ENCODE measurements at places on chromosomes 5 and 9. TPM values are rescaled to one million over a fixed set of nuclear protein-coding genes. Genes with fewer than 3 reads are reported as not detected.

The ZNF883 gene
- 3.1 TPM for polyA plus RNA-seq

The MBLAC2 gene
- 3.0 TPM for polyA plus RNA-seq

The NIPAL4 gene
- 0.07 TPM for polyA plus RNA-seq

The IL13 gene
- not detected for polyA plus RNA-seq

The CSF1R gene
- 0.15 TPM for polyA plus RNA-seq

The ACTBL2 gene
- polyA plus RNA-seq: 0.03 TPM

DNA sequence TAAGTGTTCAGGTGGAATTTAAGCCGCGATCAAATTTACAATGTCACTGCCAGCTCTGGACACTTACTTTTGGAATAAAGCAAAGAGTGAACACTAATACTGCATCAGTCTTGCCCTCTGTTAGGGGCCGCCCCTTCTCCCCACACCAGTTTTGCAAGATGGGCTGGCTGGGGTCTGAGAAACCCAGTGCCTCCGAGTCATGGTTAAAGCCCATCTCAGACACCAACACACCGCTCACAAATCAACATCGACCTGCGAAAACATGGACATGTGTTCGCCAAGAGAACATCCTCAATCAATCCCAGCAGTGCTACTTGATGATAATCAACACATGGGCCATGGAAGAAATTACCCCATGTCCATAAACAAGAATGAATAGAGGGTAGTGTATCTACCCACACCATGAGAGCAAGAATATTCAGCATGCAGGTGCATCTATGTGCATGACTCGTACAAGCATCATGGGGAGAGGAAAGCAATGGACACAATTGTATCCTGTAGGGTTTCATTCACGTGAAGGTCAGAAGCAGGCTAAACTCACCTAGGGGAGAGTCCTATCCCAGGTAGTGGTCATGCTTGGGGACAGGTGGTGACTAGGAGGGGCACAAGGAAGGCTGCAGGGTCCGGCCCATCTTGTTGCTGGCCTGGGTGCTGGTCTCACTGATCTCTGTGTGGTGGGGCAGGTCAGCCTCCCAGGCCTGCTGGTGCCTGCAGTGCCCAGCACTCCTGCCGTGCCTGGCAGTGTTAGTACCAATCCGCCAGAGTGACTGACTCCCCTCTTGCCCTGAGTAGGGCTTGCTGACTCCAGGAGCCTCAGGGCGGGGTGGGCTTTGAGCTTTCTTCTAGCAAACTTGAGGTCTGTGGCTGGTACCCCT is 5.0 kb downstream of the S1PR3 start:
- no peak overlapping the region for H3K4me3 ChIP-seq
- DNase-seq: no peak
- peaks cover 22% of the 10 kb centered on the region for H3K4me1 ChIP-seq
- H3K27me3 ChIP-seq: no peaks in the 10 kb centered on the region
- no peak overlapping the region for H3K27ac ChIP-seq
- H3K36me3 ChIP-seq: peaks cover 1% of the 10 kb centered on the region

- H3K27ac ChIP-seq: no peak overlapping the region
- no peaks in the 10 kb centered on the region for H3K27me3 ChIP-seq
- no peak overlapping the region for H3K4me3 ChIP-seq
- no peak for DNase-seq
Measured at GRCh38 chr5:32498484-32498883, 53.9 kb upstream of the ZFR start.

- peaks cover 2% of the 10 kb centered on the region for H3K36me3 ChIP-seq
- no peak overlapping the region for H3K27ac ChIP-seq
- DNase-seq: no peak
- H3K4me3 ChIP-seq: no peak overlapping the region
- peaks cover 4% of the 10 kb centered on the region for H3K4me1 ChIP-seq
- peaks cover 10% of the 10 kb centered on the region for H3K27me3 ChIP-seq
Measured at GRCh38 chr9:136793086-136793946, 2.2 kb downstream of the TMEM141 start.

- H3K36me3 ChIP-seq: no peaks in the 10 kb centered on the region
- DNase-seq: peak; percentile 46
- H3K27ac ChIP-seq: no peak overlapping the region
Measured at GRCh38 chr5:180618829-180619562, 27.7 kb upstream of the SCGB3A1 start.

- H3K36me3 ChIP-seq: no peaks in the 10 kb centered on the region
- H3K27ac ChIP-seq: no peak overlapping the region
- H3K4me3 ChIP-seq: no peak overlapping the region
- no peak for DNase-seq
Measured at GRCh38 chr9:133945314-133945975, 46.7 kb downstream of the VAV2 start.

DNA sequence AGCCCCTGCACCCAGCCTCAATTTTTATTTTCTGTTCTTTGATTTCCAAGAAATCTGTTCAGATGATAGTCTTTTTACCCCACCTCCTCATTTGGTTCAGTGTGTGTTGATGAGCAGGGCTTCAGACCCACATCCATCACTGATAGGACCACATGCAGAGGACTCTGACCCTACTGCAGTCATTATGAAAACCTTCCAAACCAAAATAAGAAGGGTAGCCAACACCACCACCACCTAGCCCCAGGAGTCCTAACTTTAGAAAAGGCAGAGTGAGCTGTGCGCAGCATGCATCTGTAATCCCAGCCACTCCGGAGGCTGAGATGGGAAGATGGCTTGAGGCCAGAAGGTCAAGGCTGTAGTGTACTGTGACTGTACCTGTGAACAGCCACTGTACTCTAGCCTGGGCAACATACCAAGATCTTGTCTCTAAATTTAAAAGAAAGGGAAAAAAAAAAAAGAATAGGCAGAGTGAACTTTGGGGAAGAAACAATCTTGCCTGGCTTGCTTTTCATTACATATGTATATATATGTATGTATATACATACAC is 13.0 kb downstream of the CDKN2AIPNL start:
- no peak for DNase-seq
- H3K4me1 ChIP-seq: no peaks in the 10 kb centered on the region
- no peaks in the 10 kb centered on the region for H3K27me3 ChIP-seq
- H3K27ac ChIP-seq: no peak overlapping the region

- no peaks in the 10 kb centered on the region for H3K27me3 ChIP-seq
- peak overlapping the region; percentile 13 for H3K4me3 ChIP-seq
- no peak for DNase-seq
- H3K27ac ChIP-seq: peak overlapping the region; percentile 58
- H3K4me1 ChIP-seq: peaks cover 42% of the 10 kb centered on the region
Measured at GRCh38 chr5:180803181-180804128, 849 bp upstream of the MGAT1 start.

GRCh38 chr9:108478431-108479332 is 377.1 kb downstream of the ACTL7B start:
- H3K4me3 ChIP-seq: peak overlapping the region; percentile 10
- H3K36me3 ChIP-seq: no peaks in the 10 kb centered on the region
- no peaks in the 10 kb centered on the region for H3K27me3 ChIP-seq
